Suppressor macrophage treated with lipopolysaccharide for 1 hour (primary cell): ENCODE measurements at places on chromosomes 2 and 18.

GRCh38 chr18:76765649-76766048, 56.7 kb upstream of the ZNF236 start:
- DNase-seq, result no peak

DNA sequence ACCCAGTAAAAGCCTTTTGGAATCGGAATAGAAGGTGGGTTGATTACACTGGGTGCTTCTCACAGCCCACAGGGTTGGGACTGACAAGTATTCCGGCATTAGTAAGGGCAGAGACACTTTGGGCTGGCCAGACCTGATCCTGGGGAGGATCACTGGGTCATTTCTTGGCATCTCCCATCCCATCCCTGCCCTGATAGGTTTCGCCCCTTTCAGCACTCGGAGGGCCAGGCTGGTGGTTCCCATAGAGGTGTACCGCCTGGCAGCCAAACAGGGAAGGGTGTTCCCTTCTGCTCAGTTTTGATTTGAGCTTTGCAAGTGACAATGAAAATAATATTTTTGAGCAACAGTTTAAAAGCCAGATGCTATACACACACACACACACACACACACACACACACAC, 37.3 kb downstream of the CYP1B1 start:
- no peak for DNase-seq

- DNase-seq, result no peak
Measured at GRCh38 chr2:86769838-86770237, 20.9 kb downstream of the CD8A start.

DNA sequence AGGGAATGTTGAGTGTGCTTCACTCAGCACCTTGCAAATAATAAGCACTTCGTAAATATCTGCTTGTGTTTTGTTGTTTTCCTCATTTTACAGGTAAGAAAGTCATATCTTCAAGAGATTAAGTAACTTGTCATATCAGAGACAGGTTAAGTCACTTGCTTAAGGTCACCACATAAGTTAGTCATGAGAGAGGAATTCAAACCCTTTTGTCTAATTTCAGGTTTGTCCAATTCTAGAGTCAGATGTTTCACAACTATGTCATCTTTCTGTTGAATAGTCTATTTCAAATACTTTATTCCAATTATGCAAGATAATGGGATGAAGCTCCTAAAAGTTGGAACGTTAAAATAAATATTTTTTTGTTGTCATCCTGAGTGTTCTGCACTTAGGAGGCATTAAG, 13.5 kb upstream of the CUL3 start:
- DNase-seq, result no peak

DNA sequence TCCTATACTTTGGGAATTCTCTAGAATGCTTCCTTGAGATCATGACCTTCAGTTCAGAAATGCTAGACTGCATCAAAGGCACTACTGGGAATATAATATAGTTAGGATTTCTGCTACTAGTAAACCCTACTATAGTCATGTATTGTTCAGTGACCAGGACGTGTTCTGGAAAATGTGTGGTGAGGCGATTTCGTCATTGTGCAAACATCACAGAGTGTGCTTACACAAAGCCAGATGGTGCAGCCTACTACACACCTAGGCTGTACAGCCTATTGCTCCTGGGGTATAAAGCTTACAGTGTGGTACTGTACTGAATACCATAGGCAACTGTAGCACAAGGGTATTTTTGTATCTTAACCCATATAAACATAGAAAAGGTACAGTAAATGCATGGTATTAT, 13.0 kb downstream of the CXCR4 start:
- no peak for DNase-seq

- no peak for DNase-seq
Measured at GRCh38 chr2:162795312-162795711, 43.3 kb downstream of the KCNH7 start.

DNA sequence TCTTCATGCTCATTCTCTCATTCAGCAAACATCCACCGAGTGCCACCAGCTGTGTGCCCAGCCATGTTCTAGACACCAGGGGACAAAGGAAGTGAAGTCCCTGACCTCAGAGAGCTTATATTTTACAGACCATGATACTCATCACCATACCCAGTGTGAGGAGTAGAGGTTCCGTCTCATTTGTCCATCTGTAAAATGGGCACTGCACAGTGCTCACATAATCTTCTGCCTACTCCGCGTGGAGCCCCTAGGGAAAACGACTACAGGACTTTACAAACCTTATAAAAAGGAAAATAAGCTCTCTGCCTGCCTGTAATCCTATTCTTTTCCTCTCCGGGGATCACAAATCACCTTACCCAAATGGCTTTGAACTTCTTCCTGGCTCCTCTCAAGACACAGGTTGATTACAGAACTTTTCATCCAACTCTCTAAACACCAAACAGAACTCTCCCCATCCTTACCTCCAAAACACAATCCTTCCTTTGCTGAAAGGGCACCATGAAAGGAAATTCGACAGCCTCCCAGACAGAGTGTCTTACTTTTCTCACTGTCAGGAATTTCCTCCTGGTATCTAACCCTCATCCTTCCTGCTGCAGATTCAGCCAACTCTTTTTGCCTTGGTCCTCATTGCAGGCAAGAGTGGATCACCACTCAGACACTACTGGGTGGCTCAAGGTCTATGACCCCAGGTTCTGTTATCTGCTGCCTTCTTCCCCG, 99.5 kb downstream of the TNS1 start:
- no peak for DNase-seq

DNA sequence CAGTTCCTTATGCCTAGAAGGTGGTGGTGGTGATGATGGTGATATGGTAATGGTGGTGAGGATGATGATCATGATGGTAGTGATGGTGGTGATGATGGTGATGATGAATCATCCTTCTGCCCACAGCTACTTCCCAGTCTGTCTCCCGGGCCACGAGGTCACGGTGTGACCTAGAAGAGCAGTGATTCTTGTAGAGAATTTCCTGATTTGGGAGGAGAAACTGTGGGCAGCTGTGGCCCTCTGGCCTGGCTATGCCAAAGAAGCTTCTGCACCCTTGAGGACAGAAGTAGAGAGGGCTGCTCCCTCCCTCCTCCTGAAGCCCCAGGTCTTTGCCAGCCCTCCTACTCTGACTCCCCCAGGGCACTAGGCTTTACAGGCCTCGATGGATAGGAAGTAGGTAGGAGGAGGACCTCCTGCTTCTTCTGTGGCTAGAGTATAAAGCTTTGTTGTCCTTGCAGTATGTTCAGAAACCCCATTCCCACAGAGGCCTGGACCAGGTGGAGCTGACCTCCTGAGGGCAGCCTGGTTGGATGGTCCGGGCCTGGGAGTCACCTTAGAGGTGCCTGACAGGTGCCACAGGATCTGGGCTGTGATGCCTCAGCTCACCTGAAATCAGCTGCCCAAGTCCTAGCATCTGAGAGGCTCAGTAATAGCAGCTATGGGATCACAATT, 57.9 kb upstream of the EPAS1 start:
- peak; percentile 81 for DNase-seq
